ENCODE measurements at places on chromosomes 6 and 20.
A peak's percentile ranks its signal among the peaks of the same experiment; 100 is the strongest.

- DNase-seq: no peak
These were observed 63.2 kb downstream of the WASF1 start for GRCh38 chr6:110116258-110116657.

GRCh38 chr6:157070403-157071107 is 252.8 kb downstream of the TMEM242 start:
- no peak for DNase-seq

DNA sequence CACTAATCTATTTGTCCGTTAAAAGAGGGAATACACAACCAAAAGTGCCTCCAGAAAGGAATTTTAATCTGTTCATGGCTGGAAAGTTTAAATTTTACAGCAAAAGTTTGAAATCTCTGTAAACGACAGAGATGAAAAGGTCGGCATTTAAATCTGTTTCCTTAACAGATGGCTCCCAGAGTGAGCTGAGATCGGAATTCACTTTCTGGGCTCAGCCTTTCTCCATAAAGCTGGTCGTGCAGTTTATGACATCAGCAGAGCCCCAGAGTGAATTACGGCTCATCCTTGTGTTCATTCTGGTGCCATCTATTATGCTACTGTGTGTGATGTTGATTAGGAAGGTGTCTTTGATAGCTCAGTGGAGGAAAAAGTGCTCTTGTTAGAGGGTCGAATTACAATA is 117.6 kb upstream of the ZFP64 start:
- no peak for DNase-seq

GRCh38 chr6:33755070-33755869 is 8.6 kb upstream of the IP6K3 start:
- no peak for DNase-seq

GRCh38 chr6:125406741-125407140 is 105.0 kb upstream of the HDDC2 start:
- DNase-seq: no peak

- no peak for DNase-seq
These were observed 51.7 kb upstream of the HINT3 start for GRCh38 chr6:125904871-125905270.

DNA sequence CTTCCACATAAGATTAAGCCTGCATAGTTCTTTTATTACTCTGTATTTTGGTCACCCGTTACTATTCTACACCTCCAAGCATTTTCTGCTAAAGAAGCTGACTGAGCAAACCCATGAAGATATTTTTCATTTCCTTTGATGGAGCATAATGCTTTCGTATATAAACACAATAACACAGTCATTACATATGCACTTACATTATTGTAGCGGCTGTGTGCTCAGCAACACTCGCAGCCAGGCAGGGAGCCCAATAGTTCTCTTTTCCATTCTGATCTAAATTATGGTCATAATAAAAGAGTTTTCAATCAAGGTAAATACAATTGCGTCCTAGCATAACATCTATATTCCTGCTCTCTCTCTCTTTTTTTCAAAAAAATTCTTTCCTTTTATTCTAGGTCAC is 69.6 kb upstream of the TFB1M start:
- DNase-seq: no peak

GRCh38 chr20:3749689-3750531 is 17.4 kb downstream of the HSPA12B start:
- DNase-seq: peak; percentile 31

DNA sequence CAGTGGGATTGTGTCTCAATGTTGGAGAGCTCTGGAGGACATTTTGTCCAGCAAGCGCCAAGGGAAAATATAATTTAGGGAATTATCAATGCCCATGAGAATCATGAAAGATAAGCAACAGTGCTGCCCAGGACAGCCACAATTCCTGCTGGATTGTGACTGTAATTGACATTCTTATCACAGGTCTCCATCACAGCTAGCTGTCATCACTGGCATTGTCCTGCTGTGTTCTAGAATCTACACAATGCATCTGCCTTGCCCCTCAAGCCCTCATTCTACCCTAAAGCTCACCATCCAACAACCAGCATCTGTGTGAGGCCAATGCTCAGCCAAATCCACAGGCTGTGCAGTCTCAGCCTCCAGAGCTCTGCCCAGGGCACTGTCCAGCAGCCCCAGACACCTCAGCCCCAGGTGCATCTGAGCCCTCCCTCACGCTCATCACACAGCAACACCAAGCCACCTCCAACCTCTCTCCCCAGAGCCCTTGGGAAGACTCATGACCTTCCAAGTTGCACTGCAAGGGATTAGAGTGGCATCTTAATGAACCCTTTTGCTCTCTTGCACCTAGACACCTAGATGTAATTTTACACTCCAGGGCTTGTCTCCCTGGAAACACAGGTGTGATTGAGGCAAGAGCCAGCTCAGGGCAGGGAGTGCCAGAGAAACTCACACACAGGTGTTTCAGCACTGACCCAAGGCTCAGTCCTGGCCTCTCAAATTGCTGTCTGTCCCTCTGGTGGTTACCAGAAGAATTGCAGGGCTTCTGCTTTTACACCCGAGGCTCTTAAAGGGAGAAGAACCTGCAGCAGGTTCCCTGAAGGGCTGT is 85.2 kb upstream of the PHACTR3 start:
- DNase-seq: peak; percentile 48

- DNase-seq: no peak
These were observed 155.9 kb upstream of the INSM1 start for GRCh38 chr20:20211988-20212518.

GRCh38 chr20:62210496-62210855 is 9.6 kb downstream of the HRH3 start:
- DNase-seq: no peak

- no peak for DNase-seq
These were observed 8.1 kb upstream of the CCN5 start for GRCh38 chr20:44707018-44707579.

- DNase-seq: no peak
These were observed 64.3 kb downstream of the CDH22 start for GRCh38 chr20:46243707-46244628.

DNA sequence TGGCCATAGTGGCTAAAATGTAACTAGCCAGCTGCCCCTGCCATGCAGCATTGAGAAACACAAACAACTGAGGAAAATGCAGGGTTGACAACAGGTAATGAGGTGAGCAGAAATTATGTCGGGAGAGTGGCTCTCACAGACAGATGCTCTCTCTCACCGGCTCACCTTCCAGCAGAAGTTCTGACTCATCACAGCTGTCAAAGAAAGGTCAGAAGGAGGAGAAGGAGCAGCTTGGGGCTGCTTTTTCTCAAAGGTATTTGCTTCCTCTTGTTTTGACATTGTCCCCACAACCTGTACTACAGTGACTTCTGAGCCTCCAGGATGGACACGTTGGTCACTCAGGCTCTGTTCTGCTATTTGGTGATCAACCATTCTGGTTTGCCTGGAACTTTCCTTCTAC is 190.5 kb upstream of the HEY2 start:
- DNase-seq: no peak

GRCh38 chr6:118968416-118968815 is 33.5 kb upstream of the MCM9 start:
- DNase-seq: peak; percentile 12
